ENCODE measurements at places on chromosomes 2 and 18.

- no peak for DNase-seq
These were observed 31.6 kb downstream of the GBX2 start for GRCh38 chr2:236136538-236136937.

GRCh38 chr2:74954500-74954874 lies 4.0 kb upstream of the POLE4 start:
- DNase-seq = no peak

- DNase-seq = no peak
These were observed 51.8 kb downstream of the AKAIN1 start for GRCh38 chr18:5145168-5145825.

- peak; percentile 85 for DNase-seq
These were observed 67.9 kb downstream of the RHOB start for GRCh38 chr2:20514596-20515269.

- peak; percentile 21 for DNase-seq
These were observed 112.5 kb upstream of the SLC38A11 start for GRCh38 chr2:165067643-165068486.

- no peak for DNase-seq
These were observed 14.4 kb upstream of the ZFP36L2 start for GRCh38 chr2:43240766-43241150.

DNA sequence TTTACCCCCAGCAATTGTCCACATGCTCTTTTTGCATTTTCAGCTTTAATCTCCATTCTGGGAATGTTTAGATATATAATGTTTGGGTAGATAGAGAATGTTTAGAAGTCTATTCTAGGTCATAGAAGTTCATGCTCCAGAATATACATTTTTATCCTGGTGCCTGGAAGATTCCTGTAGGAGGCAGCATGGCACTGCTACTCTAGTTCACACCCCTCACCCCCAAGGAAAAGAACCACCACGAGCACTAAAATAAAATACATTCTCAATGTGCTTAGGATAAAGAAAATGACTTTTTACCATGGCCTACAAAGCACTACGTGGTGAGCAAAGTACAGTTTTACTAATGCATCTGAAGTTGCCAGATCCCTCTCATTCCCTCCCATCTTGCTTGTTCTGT lies 53.8 kb downstream of the MYO1B start:
- DNase-seq = no peak

DNA sequence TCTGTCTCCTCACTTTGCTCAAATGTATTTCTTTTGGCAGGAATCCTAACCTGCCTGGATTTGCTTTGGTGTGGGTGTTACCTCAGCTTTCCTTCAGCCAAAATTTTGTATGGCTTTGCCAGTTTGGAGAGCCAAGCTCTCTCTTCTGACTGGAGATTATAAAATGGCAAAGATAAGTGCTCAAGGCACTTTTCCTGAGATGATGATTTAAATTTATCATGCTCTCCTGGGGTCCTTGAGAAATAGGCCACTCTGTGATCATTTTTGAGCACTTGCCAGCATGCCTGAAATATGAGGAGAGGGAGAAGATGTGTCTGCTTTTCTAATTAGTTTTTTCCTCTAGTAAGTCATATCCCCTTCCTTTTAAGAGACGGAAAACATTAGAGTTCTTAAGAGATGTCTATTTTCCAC lies 683.0 kb downstream of the SLC4A3 start:
- DNase-seq = no peak

GRCh38 chr2:223954401-223954800 lies 2.9 kb upstream of the MRPL44 start:
- peak; percentile 55 for DNase-seq

DNA sequence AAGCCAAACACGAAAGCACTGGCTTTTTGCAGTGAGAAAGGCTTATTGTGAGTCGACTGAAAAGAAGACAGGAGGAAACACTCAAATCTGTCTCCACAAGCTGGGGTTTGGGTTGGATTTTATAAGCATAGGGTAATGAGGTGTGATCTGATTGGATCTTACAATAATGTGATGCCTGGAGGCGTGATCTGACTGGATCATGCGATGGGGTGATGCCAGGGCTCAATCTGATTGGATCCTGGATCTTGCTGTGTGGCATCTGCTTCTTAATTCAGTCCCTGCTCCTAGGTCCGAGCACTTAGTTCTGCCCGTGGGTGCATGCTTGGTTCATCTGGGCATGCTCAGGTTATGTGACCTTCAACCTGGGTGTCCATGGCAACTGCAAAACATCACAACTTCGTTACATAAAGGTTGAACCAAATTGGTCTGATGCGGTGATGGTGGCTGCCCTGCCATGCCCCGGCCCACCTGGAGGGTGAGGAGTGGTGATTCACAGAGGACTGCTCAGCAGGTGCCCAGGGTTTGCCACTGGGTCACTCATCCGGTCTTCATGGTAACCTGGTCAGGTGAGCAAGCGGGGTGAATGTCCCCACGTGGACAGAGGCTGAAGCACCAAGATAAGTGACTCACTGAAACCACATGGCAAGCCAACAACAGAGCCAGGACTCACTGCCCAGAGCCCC lies 111.0 kb downstream of the KCNF1 start:
- DNase-seq = no peak

DNA sequence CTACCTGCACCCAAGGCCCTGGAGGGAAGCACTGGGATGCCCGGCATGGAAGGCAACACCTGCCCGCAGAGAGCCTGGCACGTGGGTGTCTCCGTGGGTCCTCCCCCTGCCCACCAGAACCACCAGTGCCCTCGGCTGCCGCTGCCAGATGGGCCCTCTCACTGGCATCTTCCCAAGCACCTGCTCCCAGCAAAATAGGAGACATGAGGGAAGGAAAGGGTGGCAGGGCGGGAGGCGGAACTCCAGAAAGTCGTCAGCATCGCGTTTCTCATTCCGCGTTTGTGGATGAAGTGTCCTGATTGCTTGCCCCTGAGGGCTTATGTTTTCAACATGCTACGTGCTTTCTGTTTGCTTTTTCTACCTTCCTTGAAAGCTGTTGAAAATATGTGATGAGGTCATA lies 8.8 kb upstream of the SNTG2 start:
- DNase-seq = no peak

DNA sequence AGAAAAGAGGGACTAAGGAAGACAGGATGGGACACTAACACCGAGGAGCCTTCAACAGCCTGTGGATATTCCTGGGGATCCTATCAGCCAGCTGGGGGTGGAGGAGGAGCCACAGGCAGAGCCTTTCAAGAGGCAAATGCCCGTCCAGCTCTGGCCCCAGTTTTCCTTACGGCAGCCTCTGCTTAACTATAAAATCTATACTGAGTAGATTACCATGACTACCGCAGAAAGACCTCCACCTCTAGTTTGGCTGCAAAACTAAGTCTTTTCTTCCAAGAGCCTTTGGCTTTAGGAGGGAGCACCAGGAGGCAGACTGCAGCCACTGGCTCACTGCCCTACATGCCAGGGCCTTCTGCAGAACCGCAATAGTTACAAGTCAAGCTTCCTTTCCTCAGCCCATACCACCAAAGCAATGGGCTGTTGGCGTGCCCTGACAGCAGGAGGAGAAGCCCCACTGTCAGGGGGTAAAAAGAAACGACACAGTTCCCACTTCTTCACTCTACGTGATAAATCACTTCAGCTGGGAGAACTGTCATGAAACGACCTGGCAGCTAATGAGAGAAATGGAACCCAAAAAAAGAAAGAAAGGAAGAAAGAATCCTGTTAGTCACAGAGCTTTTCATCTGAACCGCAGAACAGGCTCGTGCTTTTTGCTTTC lies 25.1 kb upstream of the CREB1 start:
- DNase-seq = peak; percentile 78

DNA sequence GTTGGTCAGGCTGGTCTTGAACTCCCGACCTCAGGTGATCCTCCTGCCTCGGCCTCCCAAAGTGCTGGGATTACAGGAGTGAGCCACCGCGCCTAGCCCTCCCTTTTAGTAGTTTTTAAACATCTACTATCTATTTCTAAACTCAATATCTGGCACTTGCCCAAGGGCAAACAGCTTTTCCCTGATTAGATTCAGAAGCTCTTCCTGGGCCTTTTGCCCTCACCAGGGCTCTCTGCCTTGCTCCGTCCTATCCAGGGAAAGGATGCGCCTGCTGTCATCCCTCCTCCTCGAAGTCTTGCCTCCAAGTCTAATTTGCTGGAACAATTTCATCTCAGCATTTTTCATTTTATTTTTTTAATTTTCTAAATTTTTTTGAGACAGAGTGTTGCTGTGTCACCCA lies 41.4 kb upstream of the FHOD3 start:
- DNase-seq = no peak

DNA sequence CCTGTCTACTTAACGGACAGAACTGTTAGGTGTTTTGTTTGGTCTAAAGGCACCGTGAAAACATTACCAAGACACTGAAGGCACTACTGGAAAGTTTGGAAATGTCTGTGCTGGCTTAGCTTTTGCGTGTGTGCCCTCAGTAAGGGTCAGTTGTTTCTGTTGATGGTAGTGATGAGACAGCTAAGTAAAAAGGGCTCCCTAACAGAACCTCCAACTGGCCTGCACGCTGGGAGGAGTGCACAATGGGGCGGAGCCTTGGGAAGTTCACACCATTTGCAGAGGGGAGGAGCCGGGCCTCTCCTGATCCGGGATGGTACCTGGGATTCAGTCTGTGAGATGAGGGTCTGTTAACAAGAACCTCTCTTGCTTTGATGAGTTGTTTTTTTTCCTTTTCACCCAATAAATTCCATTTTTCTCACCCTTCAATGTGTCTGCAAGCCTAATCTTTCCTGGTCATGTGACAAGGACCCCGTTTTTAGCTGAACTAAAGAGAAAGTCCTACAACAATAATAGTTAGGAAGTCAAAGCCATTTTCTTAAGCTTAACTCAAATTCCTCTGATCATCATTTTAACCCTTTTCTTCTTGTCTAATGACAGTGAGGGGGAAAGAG lies 368.7 kb downstream of the PARD3B start:
- no peak for DNase-seq

DNA sequence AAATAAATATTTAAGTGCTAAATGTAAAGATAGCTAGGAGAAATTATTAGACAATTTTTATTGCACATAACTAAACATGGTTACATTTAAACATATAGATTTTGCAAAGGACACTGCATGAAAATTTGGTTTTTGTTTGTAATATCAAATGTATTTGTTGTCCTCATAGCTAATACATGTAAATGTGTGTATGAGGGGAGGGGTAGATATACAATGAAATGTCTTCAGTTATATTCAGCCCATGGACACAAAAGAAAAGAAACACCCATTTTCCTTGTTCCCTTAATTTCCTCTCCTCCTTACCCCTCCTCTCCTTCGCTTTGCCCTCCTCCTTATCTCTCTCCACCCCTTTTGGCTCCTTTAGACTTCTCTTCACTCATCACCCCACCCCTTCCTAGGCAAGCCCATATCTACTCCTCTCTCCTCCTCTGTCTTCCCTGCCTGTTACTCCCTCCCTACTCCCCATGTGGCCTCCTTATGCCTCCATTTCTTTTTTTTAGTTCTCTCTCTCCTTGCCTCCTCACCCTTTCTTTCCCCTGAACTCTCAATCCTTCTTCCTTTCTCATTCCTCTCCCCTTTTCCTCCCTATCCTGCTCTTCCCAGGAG lies 1.4 kb downstream of the COL3A1 start:
- DNase-seq = peak; percentile 92

- DNase-seq = peak; percentile 80
These were observed 67.7 kb upstream of the L3MBTL4 start for GRCh38 chr18:6482198-6482977.

GRCh38 chr18:13813271-13813849 lies 10.6 kb upstream of the MC5R start:
- DNase-seq = peak; percentile 6

GRCh38 chr2:82275599-82275998 lies 1971.0 kb upstream of the LRRTM1 start:
- DNase-seq = no peak

DNA sequence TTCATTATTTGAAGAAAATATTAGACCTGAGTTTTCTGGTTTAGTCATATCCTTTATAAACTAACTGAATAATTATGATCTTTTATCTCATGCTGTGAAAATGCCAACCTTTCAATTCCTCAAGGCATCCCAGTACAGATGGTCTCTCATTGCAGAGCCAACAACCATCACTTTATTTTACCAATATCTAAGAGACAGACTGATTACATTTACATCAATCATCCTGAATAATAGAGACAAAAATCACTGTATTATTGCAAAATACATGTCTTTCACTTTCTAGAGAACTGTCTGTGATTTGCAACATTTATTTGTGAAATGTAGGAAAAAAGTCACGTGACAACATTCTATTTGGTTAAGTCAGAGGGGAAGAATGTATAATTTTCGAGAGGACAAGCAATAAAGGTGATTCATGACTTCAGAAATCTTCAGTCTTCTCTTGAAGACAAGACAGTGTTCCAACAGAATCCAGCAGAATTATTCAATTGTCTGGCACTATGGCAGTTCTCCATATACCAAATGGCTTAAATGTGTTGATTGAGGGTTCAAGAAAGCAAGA lies 503.6 kb upstream of the SYT4 start:
- peak; percentile 67 for DNase-seq

GRCh38 chr2:96809951-96810782 lies 5.9 kb upstream of the CNNM3 start:
- no peak for DNase-seq

DNA sequence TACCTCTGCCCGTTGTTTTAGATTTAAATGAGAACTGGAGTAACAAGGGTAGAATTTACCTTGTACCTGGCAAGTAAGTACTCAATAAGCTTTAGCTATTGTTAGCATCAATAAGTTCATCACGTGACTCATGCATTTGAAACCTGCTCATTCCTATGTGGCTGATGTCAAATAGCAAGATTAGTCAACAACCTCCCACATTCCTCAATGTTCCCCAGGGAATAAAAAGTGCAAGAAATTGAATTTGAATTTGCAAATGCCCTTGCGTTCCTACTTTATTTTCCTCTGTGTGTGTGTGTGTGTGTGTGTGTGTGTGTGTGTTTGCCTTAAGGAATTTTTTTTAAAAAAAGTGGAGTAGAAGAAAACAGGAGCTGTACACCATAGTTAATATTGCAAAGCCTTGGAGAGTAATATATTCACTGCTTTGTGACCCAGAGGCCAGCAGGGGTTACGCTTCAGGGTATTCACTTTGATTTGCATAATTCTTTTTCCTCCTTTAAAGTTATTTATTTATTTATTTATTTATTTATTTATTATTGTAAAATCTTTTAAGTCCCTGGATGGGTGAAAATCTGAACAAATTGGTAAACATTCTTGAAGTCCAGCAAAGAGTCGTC lies 43.9 kb upstream of the DNAH7 start:
- peak; percentile 97 for DNase-seq

DNA sequence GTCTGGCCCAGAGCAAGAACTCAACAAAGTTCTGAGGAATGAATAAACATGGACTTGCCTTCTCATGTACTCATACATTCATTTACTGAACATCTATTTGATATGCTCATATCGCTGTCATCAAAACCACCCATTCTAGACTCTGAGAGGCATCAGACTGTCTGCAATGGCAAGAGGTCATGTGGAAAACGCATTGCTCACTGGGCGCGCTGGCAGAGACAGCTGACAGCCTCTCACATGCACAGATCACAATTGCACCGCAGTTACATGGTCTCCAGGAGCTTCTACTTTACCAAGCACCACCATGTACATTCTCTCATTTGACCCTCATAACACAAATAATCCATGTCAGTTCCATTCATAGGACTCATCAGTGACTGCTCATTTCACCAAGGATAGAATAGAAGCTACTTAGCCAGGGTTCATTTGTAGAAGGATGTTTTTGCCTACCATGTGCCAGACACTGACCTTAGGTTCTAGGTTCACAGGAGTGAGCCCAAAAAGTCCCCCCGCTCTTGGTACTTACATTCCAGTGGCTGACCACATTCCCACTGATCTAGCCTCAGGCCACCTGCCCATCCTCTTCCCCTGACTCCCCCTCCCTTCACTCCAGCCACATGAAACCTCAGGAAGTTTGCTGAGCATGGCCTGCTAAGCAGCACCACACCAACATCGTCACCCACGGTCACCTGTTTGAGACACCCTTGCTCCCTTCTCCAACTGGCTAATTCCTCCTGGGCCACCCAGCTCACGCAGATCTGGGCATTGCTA lies 6.1 kb downstream of the FAM124B start:
- DNase-seq = no peak
